Suprapubic skin (tissue), 4 donors: ENCODE measurements at places on chromosomes 2 and 18.

- no peak for DNase-seq
These were observed 4.9 kb downstream of the DAW1 start for GRCh38 chr2:227876300-227876801.

- DNase-seq = no peak
These were observed 37.4 kb downstream of the ACTR2 start for GRCh38 chr2:65264821-65265670.

DNA sequence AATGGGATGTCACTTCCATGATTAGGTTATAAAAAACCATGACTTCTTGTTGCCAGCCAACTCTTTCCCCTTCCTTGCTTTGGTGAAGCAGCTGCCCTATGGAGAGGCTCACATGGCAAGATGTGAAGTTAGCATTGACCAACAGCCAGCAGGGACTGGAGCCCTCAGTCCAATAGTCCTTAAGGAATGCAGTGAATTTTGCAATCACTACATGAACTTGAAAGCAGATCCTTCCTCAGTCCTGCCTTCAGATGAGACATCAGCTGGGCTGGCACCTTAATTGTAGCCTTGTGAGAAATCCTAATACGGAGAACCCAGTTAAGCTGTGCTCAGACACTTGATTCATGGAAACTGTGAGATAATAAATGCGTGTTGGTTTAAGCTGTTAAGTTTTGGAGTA, 61.8 kb downstream of the ATP8B1 start:
- DNase-seq = no peak

DNA sequence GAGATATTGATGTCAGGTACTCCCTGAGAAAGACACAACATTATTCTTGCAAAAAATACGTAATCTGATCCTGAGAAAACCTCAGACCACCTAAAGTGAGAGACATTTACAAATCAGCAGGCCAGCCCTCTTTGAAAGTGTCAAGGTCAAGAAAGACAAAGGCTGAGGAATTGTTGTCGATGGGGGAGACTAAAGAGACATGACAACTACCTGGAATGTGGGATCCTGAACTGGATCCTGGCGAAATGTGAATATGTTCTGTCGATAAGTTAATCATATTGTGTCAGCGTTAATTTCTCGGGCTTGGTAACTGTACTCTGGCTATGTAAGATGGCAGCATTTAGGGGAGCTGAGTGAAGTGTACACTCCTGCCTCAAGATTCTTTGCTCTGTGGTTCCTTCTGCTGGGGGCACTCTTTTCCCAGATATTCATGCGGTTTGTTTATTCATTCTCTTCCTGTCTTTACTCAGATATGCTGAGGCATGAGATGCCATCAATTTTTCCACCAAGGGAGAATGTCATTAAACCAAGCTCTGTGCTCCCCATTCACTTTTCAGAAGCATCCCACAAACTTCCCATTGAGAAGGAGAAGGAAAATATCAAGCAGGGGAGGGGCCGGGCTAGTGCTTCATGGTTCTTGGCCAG, 154.9 kb downstream of the CAPN13 start:
- no peak for DNase-seq

DNA sequence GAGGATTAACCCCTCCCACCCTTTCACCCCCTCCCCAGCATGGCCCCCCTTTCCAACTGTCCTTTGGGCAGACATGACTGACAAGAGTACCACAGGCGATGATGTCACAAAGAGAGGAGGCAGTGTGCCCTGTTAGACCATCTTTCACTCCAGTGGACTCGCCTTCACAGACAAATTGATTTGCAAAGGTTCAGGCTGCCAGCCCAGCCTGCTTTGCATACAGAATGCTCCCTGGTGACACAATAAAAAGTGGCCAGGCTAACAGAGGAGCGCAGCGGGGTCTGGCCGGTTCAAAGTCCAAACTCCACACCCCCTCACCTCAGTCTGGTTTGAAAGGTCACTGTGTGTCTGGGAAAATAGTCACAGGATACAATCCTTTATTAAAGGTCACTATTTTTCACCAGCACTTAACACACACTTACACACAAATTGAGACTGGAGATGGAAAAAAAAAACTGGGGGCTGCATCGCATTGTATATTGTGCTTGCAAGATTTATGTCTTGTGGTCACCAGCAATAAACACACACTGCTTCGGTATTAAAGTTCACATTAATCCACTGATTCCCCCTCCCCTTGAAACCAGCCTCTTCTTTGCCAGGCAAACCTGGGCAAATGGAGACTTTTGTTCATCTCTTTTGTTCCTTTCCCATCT, 236.9 kb downstream of the BCL11A start:
- DNase-seq = no peak

DNA sequence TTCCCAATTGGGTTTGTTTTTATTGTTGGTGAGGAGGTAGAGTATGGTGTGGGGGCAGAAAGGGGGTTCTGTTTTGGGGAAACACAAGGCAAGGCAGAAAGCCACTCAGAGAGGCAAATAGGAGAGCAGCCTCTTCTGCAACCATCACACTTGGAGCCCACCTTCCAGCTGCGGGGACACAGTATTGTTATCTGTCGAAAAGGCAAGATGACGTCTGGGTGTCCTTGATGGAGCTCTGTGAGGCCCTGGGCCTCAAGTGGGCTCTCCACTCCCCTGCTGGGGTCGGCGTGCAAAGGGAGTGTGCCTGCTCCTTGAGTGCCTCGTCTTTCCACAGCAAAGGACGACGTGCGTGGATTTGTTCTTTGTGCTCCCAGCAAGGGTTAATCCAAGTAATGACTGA, 227.6 kb downstream of the ANAPC1 start:
- no peak for DNase-seq

DNA sequence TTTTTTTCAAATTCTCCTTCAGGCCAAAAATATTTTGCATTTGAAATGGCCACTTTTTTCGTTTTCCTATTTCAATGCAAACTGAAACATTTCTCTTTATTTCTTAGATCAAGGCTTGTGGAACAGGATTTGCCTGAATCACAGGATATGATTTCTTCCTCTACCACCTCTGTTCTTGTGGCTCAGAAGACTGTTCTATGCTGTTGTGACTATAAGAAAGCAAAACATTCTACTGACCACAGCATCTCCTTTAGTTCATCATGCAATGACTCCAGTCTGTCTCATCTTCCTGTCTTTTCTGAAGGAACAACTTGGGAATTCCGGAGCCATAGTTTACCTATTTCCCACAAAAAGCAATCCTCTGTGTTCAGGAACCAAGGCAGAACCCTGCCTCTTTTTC, 16.2 kb upstream of the ZNF512 start:
- DNase-seq = no peak
